ENCODE measurements at places on chromosomes 4 and X. TPM values are rescaled to one million over a fixed set of nuclear protein-coding genes. Genes with fewer than 3 reads are reported as not detected.

DNA sequence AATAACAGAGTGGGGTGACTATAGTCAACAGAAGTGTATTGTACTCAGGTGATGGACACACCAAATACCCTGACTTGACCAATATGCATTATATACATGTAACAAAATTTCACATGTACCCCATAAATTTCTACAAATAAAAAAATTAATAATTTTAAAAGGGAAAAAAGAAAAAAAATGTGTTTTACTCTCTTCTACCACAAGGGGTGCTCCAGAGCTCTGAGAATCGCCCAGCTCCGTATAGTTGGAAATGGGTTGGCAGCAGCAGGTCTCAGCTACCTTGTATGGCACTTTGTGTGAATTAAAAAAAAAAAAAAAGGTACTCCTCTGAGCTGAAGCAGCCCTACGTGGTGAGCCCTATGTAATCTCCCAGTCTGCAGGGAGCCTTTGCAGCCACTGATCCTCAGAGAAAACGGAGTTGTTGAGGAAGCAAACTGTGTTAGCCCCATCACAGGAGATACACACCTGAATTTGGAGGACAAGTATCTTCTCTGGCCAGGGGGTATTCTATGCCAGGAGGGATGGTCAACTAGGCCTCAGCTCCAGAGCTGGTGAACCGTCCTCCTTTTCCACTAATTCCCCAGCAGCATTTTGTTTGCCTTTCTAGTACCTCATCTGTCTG, 17.2 kb upstream of the POLA1 start:
- no peak for DNase-seq

WNK3 gene
- total RNA-seq = 4.1 TPM

DNA sequence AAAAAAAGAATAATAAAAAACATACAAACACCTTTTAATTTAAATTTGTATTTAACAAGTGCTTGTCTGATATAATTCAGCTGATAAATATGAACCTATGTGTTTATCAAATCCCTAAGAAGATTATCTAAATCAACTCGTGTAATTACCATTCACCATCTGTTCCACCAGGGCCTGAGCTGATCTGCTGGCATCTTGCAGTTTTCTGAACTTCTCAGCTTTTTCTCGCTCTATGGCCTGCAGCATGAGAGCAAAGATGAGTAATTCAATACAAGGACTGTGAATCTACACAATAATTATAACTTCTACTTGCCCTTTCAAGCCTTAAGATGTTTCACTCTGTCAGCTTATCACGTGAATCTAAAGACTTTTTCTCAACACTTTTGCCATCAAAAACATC, 709.7 kb downstream of the DMD start:
- DNase-seq = no peak

CCDC149 gene
- total RNA-seq = 36.4 TPM

GRCh38 chrX:126394681-126395080, 157.9 kb downstream of the DCAF12L1 start:
- DNase-seq = no peak

- no peak for DNase-seq
These were observed 131.1 kb downstream of the KLHL8 start for GRCh38 chr4:87089368-87089767.

TRIM60 gene
- not detected for total RNA-seq

TMEM154 gene
- total RNA-seq = 4.0 TPM

DNA sequence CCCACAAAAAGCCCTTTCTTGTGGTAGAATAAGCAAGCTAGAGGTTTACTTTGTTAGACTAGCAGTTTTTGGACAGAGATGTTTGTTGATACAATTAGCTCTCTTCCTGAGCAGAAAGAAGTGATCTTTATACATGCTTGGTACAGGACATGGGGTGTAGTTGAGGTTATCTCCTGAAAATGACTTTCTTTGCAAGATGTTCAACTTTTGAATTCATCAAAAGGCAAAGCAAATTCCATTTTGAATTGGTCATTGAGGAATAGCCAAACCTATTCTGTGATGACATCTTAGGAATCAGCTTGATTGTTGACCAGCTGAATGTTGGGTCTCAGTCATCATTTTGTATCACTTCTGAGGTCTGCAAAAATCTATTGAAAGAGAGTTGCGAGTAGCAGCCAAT, 3.8 kb downstream of the CPE start:
- DNase-seq = no peak

- no peak for DNase-seq
These were observed 79.0 kb downstream of the ANXA3 start for GRCh38 chr4:78630615-78631014.

GRCh38 chr4:159256037-159256436, 153.2 kb downstream of the RAPGEF2 start:
- no peak for DNase-seq

DNA sequence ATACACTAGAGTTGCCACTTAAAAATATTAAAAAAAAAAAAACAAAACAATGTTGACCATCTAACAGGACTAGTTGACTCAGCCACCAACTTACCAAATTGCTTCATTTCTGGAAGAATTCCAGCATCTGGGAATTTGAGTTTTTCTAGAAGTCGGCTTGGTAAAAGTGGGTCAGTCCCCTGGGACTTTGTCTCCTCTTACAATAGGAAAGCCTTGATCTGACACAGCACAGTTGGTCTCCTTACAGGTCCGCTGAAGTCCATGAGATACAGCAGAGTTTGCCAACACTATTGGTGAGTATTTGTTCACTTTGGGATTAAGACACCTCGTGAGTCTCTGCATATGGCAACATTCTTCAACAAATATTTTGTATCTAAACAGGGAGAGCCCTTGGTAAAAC, 18.2 kb upstream of the DDIT4L start:
- no peak for DNase-seq

GRCh38 chr4:113008135-113008534, 41.3 kb upstream of the ANK2 start:
- no peak for DNase-seq

FAM9C gene
- total RNA-seq = 0.19 TPM

SPANXD gene
- not detected for total RNA-seq

Data from posterior vena cava (tissue), 2 donors.